HFFc6 (cell line): ENCODE measurements at places on chromosomes 7 and 10. TPM values are rescaled to one million over a fixed set of nuclear protein-coding genes. Genes with fewer than 3 reads are reported as not detected.

GRCh38 chr7:158544708-158545107 lies 42.9 kb downstream of the PTPRN2 start:
- H3K4me1 ChIP-seq, result no peaks in the 10 kb centered on the region
- H3K27me3 ChIP-seq, result no peaks in the 10 kb centered on the region; the same call in 1 of the 2 replicates
- no peaks in the 10 kb centered on the region for H3K36me3 ChIP-seq
- H3K27ac ChIP-seq, result no peak overlapping the region
- no peak overlapping the region for H3K4me3 ChIP-seq
- no peak for DNase-seq

- H3K27ac ChIP-seq, result peak overlapping the region; percentile 95
- peaks cover 9% of the 10 kb centered on the region; the same call in 1 of the 2 replicates for H3K36me3 ChIP-seq
- DNase-seq, result peak; percentile 75
- H3K4me3 ChIP-seq, result peak overlapping the region; percentile 91
- peaks cover 4% of the 10 kb centered on the region for H3K27me3 ChIP-seq
Observed at GRCh38 chr7:32892521-32893206, 1.1 kb upstream of the KBTBD2 start.

DNA sequence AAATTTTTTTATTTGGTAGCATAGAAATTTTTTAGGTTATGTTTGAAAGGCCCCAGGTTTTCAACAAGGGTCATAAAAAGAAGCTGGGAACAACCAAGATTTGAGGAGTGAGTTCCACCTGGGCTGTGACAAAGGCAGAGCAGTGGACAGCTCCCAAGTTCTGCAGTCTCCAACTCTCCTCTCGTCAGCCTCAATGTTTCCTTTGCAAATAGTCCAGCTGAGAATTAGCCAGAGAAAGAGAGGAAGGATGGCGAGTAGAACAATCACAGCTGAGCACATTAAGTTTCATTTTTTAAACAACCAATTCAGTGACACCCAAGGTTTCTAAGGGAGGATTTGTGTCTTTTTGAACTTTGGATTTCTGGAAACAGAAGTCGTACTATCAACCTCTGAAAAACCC lies 143.2 kb downstream of the NRCAM start:
- H3K4me1 ChIP-seq, result no peaks in the 10 kb centered on the region
- no peak for DNase-seq
- no peaks in the 10 kb centered on the region for H3K36me3 ChIP-seq
- H3K4me3 ChIP-seq, result no peak overlapping the region
- H3K27me3 ChIP-seq, result peaks cover 13% of the 10 kb centered on the region

DNA sequence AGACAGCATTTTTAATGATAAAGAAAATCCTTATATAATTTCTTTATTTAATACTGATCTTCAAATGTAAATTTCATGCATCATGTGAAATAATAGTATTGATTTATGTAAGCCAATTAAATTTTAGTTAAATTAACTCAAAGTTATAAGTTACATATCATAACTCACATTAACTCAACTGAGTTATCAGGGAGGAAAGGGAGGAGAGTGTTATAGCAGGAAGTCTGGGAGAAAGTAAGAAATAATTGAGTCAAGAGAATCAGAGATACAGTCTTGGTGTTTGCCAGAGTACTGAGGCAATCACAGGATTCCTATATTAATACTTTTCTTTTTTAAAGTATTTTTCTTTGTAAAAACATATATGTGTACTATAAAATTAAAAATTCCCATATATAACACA lies 4.0 kb downstream of the BICC1 start:
- peak overlapping the region; percentile 95 for H3K4me3 ChIP-seq
- no peak for DNase-seq
- H3K4me1 ChIP-seq, result peaks cover 57% of the 10 kb centered on the region
- H3K36me3 ChIP-seq, result peaks cover 27% of the 10 kb centered on the region

- H3K27me3 ChIP-seq, result no peaks in the 10 kb centered on the region; the same call in 1 of the 2 replicates
- H3K27ac ChIP-seq, result peak overlapping the region; percentile 71
Observed at GRCh38 chr10:124647421-124648130, 96.6 kb downstream of the FAM53B start.

DNA sequence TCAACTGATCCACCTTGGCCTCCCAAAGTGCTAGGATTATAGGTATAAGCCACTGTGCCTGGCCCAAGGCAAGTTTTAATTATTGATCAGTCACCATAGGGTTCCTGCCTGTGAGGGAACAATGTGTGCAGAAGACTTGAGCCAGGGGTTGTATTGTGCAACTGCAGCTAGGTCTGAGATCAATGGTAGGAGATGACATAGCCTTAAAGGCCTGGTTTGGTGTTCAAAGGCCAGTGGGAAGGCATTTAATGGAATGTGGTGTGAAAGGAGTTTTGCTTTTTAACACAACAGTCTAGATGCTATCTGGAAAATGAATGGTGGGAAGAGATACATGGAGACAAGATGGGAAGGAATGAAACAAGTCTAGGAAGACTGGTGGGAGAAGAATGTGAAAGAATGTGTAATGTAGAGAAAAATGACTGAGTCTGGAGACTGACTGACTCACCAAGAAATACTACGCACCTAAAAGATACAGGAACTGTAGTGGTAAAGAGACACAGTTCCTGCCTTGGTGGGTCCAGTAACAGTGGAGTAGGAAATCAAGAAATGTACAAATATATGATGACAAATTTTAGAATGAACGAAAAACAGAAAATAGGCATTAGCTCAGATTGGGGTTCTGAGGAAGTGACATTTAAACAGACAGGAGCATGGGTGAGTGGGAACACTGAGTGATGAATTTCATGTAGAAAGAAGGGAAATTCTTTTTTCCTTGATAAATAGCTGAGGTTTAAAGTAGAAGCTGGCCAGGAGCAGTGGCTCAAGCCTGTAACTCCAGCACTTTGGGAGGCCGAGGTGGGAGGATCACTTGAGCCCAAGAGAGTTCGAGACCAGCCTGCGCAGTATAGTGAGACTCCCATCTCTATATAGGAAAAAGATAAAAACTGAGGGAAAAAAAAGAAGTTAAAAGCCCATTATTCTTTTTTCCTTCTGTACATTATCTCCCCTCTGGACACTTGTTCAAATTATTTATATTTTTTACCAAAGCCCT lies 9.4 kb downstream of the HNRNPF start:
- H3K27ac ChIP-seq, result peak overlapping the region; percentile 91
- peak; percentile 70 for DNase-seq
- peaks cover 24% of the 10 kb centered on the region for H3K36me3 ChIP-seq

DNA sequence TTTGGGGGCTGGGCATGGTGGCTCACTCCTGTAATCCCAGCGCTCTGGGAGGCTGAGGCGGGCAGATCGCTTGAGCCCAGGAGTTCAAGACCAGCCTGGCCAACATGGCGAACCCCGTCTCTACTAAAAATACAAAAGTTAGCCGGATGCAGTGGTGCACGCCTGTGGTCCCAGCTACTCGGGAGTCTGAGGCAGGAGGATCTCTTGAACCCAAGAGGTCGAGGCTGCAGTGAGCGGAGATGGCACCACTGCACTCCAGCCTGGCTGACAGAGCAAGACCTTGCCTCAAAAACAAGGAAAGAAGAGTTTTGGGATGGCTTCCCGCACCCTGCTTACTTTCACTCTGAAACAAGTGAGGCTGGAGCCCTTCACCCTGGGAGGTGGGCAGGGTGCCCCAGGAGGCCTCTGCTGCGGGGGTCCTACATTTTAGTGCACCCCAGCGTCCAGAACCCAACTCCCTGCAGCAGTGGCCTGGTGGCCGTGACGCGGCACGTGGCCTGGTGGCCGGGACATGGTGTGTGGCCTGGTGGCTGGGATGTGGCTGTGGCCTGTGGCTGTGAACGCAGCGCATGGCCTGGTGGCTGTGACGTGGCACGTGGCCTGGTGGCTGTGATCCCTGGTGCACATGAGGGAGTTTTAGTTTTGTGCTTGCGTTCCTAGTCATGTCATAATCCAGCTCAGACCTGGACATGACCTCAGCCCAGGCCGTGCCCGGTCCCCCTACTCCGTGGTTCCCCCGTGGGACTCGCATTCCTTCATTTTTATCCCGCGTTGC lies 9.3 kb downstream of the KNDC1 start:
- no peak for DNase-seq
- peaks cover 8% of the 10 kb centered on the region for H3K27me3 ChIP-seq
- no peaks in the 10 kb centered on the region for H3K36me3 ChIP-seq
- no peaks in the 10 kb centered on the region for H3K4me1 ChIP-seq

DNA sequence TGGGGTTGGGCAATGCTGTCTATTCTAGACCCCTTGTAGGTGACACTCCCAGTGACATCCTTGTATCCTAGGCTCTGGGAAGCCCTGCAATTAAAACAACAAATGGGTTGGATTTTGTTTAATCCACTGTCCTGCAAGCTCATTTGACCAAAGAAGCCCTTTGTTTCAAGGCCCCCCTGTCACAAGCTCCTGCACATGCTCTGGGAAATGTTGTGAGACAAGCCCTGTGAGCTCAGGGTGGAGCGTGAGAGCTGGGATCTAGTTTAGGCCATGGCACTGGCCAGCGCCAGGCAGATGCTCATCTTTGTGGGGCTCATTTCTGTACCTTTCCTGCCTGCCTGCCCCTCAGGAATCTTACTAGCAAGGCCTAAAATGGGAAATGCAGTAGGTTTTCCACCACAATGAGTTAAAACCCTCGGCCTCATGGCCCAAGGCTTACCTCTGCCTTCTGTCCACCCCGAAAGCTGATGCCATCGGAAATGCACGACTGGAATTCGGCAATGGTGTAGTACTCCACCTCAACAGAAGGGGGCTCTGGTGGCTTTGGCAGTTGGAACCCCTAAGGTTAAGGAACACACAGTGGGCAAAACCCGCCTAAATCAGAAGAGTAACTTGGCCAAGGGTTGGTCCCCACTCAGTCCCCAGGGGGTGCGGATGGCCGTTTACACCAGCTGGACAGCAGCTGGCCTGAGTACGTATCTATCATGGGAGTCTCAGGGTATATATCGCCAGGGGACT lies 112.0 kb downstream of the NEURL1 start:
- peak overlapping the region; percentile 49 for H3K27ac ChIP-seq
- DNase-seq, result peak; percentile 64
- H3K4me1 ChIP-seq, result peaks cover 15% of the 10 kb centered on the region
- no peak overlapping the region for H3K4me3 ChIP-seq
- peaks cover 39% of the 10 kb centered on the region for H3K36me3 ChIP-seq

DNA sequence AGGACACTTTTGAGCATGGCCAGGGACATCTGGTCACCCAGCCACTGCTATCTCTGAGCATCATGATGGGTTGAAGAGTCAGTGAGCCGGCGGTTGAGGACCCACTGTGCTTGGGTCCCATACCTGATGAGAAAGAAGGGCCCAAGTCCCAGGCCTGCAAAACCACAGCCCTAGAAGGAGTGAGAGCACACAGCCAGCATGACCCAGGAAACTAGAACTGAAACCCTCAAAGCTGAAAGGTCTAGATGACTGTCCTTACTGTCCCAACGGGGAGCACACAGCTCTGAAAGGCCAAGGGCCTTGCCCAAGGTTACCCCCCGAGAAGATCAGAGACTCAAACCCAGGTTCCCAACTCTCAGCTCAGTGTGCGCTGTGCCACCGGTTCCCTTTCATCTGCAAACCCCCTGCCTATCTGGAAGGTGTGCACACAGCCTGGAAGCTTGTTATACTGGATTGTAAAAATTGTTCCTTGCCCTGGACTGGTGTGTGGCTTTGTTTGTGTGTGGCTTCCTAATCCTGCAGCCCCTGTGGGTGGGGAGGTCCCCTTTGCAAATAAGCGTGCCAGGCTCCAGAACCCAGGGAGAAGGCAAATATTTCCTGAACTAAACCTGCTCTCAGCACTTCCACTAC lies 22.6 kb upstream of the PSAP start:
- no peaks in the 10 kb centered on the region for H3K36me3 ChIP-seq
- no peak for DNase-seq
- H3K4me1 ChIP-seq, result peaks cover 7% of the 10 kb centered on the region
- H3K27me3 ChIP-seq, result peaks cover 22% of the 10 kb centered on the region
- no peak overlapping the region for H3K27ac ChIP-seq
- no peak overlapping the region for H3K4me3 ChIP-seq

- H3K36me3 ChIP-seq, result no peaks in the 10 kb centered on the region
- no peaks in the 10 kb centered on the region for H3K4me1 ChIP-seq
- no peak overlapping the region for H3K27ac ChIP-seq
- no peak for DNase-seq
- peaks cover 27% of the 10 kb centered on the region for H3K27me3 ChIP-seq
Observed at GRCh38 chr10:42933448-42934340, 143.2 kb upstream of the RET start.

DNA sequence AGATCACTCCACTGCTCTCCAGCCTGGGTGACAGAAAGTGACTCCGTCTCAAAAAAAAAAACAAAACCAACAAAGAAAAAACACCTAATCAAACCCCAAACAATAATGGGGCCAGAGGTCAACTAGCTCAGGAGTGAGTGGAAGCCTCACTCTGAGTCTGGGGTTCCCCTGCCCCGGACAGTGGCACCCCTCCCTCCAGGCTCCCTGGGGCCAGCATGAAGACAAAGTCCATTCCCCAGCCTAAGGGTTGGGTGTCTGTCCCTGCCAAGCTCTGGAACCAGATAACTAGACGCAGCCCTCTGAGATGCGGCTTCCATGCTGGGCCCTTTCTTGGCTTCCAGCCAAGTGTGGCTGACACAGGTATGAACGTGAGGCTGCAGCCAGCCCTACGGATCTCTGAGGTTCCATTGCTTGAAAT lies 1.7 kb upstream of the FUOM start:
- no peak overlapping the region for H3K27ac ChIP-seq
- H3K27me3 ChIP-seq, result peaks cover 4% of the 10 kb centered on the region
- H3K4me3 ChIP-seq, result no peak overlapping the region
- H3K4me1 ChIP-seq, result no peaks in the 10 kb centered on the region
- H3K36me3 ChIP-seq, result peaks cover 24% of the 10 kb centered on the region

- no peak for DNase-seq
- no peak overlapping the region for H3K27ac ChIP-seq
- H3K4me1 ChIP-seq, result no peaks in the 10 kb centered on the region
- H3K27me3 ChIP-seq, result no peaks in the 10 kb centered on the region
- H3K4me3 ChIP-seq, result no peak overlapping the region
Observed at GRCh38 chr10:19328582-19328981, 280.0 kb downstream of the MALRD1 start.

DNA sequence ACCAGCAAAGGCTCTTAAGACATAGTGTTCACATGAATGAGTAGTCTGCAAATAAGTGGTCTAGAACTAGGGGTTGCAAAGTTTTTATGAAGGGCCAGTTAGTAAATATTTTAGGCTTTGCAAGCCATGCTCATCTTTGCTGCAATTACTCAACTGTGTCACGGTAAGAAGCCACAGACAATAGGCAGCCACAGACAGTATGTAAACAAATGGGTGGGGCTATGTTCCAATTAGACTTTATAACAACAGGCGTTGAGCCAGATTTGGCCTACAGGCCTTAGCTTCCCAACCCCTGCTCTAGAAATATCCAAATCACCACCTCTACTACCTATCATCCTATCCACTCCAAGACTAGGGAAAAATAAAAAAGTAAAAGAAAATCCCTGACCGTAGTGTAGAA lies 9.2 kb downstream of the IKZF5 start:
- H3K4me3 ChIP-seq, result no peak overlapping the region
- H3K27ac ChIP-seq, result no peak overlapping the region
- peaks cover 12% of the 10 kb centered on the region; the same call in 1 of the 2 replicates for H3K36me3 ChIP-seq
- H3K4me1 ChIP-seq, result no peaks in the 10 kb centered on the region
- DNase-seq, result no peak

DNA sequence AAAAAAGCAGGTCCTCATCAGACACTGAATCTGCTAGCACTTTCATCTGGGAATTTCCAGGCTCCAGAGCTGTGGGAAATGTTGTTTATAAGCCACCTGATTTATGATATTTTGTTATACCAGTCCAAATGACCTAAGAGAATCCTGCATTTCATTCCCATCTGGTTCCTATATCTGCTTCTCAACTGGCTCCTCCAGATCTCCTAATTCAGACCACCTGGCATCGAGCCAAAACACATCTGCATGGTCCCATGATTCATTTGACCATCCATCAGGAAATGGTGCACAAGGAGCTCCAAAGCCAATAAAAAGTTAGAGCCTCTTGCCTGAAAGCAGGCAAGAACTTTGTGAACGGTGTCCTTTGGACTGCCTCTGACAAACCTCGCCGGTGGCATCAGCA lies 108.9 kb downstream of the IPMK start:
- H3K36me3 ChIP-seq, result no peaks in the 10 kb centered on the region
- H3K27me3 ChIP-seq, result peaks cover 42% of the 10 kb centered on the region
- no peak for DNase-seq
- H3K27ac ChIP-seq, result no peak overlapping the region

Gene LMOD2
- not detected in 3 replicates for total RNA-seq

Gene AQP1
- 0.39 to 0.66 TPM (median 0.60 TPM) in 3 replicates for total RNA-seq

Gene MOGAT3
- not detected in 3 replicates for total RNA-seq

Gene STEAP1B
- total RNA-seq, result 35.2 to 101 TPM (median 60.3 TPM) in 3 replicates
